Stimulated activated CD8-positive, alpha-beta memory T cell treated with anti-CD3 and anti-CD28 coated beads, Interleukin-15, amount 100 ng/mL, for 4 hours (primary cell): ENCODE measurements at places on chromosomes 12 and 14.

DNA sequence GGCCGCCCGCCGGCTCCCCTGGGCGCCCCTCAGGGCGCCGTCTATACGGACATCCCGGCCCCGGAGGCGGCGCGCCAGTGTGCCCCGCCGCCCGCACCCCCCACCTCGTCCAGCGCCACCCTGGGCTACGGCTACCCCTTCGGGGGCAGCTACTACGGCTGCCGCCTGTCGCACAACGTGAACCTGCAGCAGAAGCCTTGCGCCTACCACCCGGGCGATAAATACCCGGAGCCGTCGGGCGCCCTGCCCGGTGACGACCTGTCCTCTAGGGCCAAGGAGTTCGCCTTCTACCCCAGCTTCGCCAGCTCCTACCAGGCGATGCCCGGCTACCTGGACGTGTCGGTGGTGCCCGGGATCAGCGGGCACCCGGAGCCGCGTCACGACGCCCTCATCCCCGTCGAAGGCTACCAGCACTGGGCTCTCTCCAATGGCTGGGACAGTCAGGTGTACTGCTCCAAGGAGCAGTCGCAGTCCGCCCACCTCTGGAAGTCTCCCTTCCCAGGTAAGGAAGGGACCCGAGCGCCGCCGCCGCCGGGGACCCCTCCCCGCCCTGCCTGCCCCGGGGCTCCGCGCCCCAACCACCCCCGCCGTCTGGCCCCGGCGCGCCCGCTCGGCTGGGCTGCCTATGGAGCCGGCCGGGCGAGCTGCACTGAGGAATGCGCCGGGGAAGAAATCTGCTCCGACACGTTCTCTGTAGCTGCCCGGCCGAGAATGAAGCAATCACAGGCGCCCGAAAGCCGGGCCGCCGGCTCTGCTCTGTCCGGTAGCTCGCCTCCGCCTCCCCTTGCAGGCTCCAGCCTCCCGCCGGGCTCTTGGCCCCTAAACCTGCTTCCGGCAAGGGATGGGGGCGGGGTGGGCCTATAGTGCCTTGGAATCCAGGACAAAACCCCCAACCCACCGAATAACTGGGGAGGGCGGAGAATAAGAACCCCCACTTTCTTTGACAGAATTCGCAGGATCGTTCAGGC, 794 bp downstream of the HOXC13 start:
- DNase-seq = no peak

- DNase-seq = no peak
Observed at GRCh38 chr14:75720116-75720515, 59.1 kb downstream of the TTLL5 start.

GRCh38 chr12:27399074-27399473, 47.5 kb upstream of the SMCO2 start:
- no peak for DNase-seq

DNA sequence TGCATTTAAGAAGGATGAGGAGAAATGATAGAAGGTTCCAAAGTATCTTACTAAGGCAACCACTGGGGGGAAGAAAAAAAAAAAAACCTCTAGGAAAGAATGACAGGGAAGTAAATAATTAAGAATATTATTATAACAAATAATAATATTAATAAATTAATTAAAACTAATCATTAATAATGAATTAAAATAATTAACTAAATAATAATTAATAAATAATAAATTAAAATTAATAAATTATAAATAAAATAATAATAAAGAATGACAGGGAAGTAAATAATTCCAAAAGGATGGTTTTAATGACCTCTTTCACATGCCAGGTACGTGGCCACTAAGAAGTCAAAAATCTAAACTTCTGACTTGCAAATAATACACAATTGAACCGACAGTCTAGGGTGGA, 9.9 kb downstream of the DBX2 start:
- no peak for DNase-seq

DNA sequence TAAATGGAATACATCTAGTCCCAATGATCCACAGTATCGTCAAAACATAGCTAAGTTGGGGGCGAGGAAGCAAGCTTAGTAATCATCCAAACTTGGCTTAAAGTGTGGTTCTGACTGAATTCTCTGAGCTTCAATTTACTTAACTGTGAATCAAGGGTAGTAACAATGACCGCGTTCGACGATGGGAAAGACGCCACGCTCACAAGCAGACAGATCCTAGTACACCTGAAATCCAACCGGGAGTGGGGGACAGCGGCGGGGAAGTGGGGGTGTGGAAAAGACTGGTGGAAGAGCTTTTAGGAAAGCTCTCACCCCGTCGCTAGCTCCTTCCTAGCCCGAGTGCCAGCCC, 433 bp downstream of the COX16 start:
- DNase-seq = no peak
